Lower leg skin (tissue), 4 donors: ENCODE measurements at places on chromosomes 16 and 17.

DNA sequence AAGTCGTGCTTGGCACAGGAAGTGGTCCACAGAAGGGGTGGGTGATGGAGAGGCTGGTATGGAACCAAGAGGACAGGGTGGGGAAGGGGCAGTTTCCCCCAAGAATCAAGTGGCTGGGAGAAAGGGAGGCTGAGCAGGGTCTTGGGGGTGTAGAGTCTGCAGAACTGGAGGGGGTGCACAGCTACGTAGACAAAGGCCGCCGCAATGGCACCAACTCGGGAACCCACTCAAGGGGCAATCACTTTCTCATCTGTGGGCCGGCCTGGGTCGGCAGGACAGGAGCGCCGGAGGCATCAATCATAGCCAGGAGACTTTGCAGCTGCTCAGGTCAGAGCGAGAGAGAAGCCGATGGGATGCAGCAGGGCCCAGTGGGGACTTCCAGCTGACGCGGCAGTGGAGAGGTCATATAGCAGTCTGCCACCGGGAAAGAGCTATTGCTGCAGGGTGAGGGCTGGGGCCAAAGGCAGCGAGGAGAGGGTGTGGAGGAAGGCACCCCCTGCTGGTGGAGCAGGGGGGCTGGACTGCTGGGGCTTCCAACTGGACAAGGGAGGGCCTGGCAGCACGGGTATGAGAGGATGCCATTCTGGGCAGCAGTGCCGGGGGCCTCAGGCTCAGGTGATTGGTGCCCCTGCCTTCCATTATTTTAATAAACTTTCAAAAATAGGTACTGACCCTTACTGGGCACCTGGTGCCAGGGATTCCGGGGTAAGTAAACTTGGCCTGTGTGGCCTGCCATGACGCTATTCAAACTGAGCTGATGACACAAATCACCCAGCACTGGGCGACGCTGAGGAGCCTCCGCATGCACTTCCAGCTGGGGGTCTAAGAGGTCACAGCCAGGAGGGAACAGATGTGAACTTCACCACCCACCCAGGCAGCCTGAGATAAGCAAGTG, 52.5 kb upstream of the MTSS2 start:
- no peak for DNase-seq

GRCh38 chr17:61389670-61390478, 9.8 kb upstream of the TBX2 start:
- no peak for DNase-seq

DNA sequence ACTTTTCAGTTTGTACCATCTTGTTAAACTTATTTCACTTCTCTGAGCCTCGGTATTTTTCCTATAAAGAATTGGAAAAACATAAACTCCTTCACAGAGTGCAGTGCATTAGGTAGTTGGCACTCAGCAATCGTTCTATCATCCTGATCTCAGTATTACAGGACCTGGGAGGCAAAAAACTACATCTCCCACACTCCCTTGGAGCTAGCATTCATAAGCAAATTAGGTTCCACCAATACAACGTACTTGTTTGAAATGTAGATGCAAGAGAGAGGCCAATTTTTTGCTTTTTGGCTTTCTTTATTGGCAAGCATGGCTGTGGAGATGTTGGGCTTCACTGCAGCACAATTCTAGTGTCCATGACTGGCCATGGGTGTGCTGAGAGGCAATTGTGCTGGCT, 285.2 kb downstream of the CA10 start:
- no peak for DNase-seq

GRCh38 chr16:2829501-2830354, at the start of gene ZG16B:
ZG16B (plus strand) TSS chr16:2830303; CDS start chr16:2830442, 139 bp downstream.
- no peak for DNase-seq

DNA sequence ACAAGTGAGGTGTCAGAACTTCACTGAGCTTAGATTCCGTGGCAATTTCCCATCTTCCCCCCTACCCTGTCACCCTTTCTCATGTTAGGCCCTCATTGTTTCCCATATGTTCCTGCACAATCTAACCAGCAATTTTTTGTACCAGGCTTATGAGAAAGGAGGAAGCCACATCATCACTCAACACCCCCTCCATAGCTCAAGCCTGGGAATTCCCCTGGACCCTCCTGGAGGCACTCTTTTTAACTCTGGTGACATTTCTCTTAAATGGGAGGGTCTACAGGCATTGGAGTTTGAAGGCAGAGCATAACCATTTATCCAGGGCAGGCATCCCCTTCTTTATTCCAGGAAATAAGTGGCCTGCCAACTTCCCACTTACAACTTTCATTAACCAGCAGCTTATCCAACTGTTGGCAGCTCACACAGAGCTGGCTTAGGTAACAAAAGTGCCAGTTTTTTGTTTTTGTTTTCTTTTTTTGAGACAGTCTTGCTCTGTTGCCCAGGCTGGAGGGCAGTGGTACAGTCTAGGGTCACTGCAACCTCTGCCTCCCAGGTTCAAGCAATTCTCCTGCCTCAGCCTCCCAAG, 10.4 kb upstream of the GLG1 start:
- DNase-seq = no peak

DNA sequence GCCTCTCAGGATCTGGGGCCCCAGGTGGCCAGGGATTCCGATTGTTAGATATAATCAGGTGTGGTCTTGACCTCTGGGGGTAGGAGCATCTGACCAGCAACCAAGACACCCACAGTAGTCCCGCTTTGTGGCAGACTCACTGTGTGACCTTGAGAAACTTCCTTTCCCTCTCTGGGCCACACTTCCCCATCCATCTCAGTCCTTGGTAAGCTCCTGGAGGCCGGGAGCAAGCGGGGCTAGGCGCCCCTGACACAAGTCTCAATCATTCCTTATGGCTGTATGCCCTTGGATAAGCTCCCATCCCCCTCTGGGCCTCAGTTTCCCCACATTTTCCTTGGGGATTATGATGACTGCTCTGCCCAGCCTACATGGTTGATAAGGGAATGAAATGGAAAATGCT, 21.3 kb downstream of the CPNE2 start:
- no peak for DNase-seq

- DNase-seq = no peak
Measured at GRCh38 chr17:64497565-64498035, 746 bp upstream of the POLG2 start.

- DNase-seq = no peak
Measured at GRCh38 chr16:9364721-9365369, 273.4 kb downstream of the HAPSTR1 start.

DNA sequence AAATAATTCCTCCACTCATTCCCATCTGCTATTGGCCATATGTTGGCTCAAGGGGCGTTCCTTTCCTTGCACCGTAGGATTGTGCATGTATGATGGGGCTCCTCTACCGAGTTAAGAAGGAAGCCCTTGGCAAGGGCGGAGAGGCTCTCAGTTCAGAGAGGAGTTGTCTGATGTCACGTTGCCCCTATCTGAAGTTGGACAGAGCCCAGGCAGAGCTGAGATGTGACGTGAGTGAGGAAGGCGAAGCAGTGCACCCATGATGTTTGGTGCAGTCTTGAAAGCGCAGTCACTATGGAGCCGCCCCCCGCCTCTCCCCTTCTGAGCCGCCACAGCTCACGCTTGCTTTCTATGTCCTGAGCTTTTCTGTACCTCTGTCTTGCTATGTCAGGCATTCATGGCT, 40.7 kb downstream of the CDH13 start:
- DNase-seq = no peak

DNA sequence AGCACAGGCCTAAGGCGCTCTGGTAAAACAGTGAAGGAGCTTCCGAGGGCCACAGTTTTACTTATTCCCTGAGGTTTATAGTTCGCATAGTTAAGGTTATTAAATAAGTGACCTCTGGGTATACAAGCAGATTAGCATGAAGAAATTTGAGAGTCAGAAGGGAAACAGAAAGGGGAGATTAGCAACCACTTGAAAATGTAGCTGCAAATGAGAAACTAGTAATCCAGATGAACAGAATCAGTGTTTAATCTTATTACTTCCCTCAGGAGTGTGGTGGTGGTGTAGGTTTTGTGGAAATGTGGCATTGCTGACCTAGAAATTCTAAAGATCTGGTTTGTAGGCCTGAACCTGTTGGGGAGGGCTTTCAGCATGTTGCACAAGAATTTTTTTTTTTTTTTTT, 130.4 kb downstream of the CCDC182 start:
- no peak for DNase-seq

- DNase-seq = peak; percentile 93
Measured at GRCh38 chr17:885971-886571, 93.5 kb downstream of the NXN start.

DNA sequence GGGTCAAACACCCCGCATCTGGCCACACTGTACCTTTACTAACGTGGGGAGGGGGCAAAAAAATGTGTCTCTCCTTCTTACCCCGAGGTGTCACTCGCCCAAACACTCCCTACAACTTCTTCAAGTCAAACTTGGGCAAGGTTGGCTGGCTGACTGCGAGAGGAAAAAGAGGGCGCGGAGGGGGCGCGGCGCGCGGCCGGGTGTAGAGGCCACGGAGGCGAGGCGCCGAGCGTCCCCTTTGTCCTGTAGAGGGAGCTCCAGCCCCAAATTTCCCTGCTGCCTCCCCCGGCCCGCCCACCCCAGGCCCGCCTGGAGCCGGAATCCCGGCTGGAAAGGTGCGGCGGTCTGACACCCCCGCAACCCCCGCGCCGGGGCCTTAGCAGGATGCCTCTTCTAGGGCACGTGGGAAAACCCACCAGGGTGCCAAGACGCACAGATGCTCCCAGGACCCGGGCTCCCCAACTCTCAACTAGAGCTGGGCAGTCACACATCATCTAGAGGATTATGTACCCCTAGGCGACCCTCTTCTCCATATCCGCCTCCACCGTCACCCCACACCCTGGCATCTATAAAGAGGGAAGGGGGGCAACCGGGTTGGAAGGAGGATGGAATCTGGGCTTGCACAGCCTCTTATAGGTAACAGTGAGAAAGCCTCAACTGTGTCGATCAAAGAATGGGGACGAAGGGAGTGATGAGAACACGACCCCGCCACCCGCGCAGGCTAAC, 4.2 kb downstream of the IRX3 start:
- peak; percentile 88 for DNase-seq

GRCh38 chr16:2798723-2799204, 494 bp downstream of the PRSS41 start:
- DNase-seq = no peak

GRCh38 chr16:65754820-65755691, 611.4 kb upstream of the CDH5 start:
- DNase-seq = no peak

GRCh38 chr16:57146735-57147134, 39.1 kb downstream of the PSME3IP1 start:
- DNase-seq = peak; percentile 60

GRCh38 chr17:3256575-3256974, 41.6 kb downstream of the OR3A1 start:
- DNase-seq = no peak

DNA sequence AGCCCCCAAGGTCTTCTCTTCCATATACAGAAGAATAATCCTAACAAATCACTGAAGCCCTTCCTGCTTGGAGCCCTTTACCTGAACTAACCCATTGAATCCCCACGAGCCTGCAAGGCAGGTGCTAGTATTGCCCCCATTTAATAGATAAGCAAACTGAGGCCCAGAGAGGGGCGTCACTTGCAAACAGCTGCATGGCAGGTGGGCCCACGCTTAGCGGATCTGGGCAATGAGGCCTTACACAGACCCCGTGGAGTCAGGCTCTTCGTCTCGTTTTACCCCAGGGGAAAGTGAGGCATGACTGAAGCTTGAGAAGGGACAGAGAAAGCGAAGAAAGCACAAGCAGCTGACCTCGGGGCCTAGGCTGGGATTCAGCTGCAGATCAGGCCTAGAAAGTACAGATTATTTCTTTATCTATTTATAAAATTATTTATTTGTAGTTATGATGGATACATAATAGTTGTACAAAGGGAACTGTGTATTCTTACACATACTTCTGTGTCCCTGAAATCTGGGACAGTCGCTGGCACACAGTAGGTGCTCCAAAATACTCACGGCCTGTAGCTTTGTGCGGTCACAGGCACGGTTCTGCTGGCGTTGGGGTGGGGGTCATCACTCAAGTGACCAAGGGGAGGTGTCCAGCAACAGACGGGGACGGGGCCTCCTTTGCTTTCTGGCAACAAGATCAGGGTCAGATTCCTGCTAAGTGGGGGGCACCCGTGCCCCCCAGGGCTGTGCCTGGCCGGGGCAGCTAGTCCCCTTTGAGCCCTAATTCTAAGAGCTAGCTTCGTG, 223.2 kb upstream of the GSE1 start:
- DNase-seq = peak; percentile 84

DNA sequence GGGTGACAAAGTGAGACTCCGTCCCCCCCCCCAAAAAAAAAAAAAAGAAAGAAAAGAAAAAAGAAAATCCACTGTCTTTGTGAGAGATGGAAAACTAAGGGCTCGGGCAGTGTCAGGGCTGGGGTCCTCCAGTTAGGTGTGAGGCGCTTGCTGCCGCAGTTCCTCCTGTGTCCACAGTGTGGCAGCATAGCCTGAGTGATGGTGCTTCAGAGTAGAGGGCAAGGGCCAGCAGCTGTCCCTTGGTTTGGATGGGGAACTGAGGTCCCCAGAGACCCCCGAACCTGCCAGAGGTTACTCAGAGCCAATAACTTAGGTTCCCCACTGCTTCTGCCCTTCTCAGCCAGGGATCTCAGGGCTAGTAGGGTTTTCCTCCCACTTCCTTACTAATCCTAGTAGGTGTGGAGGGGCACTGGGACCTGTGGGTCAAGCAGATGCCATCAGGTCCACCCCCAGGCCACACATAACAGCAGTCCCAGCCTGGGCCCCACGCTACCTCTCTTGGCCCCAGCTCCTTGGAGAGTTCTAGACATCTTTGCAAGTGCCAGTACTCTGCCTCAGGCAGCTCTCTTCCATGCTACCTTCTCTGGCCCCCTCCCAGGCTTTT, 7.9 kb upstream of the LLGL1 start:
- DNase-seq = peak; percentile 94

- DNase-seq = no peak
Measured at GRCh38 chr17:48616717-48617470, 1.8 kb upstream of the HOXB8 start.

DNA sequence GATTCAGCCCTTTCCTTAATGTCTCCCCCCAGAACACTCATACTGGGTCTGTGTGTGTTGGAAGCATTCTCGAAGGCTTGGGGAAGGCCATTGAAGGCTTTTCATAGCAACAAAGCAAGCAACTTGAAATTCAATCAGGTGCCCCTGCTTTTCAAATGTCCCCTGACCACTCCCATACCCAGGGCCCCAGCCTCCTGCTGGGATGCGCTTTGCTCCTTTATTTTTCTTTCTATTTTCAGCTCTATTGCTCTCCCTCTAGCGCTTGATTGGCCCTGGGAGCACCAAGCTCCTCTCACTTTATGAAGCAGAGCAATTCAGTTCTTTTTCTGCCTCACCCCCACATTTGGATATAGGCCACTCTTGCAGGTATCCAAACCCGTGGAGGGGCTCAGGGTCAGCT, 92.0 kb downstream of the WSCD1 start:
- DNase-seq = no peak

- DNase-seq = no peak
Measured at GRCh38 chr17:30308406-30308805, 16.7 kb upstream of the BLMH start.
